T-helper 17 cell (primary cell): ENCODE measurements at places on chromosomes 1 and 21. TPM values are rescaled to one million over a fixed set of nuclear protein-coding genes. Genes with fewer than 3 reads are reported as not detected.
A peak's percentile ranks its signal among the peaks of the same experiment; 100 is the strongest.

- no peaks in the 10 kb centered on the region for H3K4me1 ChIP-seq
- peaks cover 6% of the 10 kb centered on the region for H3K27me3 ChIP-seq
- no peak overlapping the region for H3K27ac ChIP-seq
- no peak for DNase-seq
- no peaks in the 10 kb centered on the region for H3K36me3 ChIP-seq
- H3K4me3 ChIP-seq: no peak overlapping the region
These were observed 513.8 kb downstream of the PTPRC start for GRCh38 chr1:199152676-199153075.

DNA sequence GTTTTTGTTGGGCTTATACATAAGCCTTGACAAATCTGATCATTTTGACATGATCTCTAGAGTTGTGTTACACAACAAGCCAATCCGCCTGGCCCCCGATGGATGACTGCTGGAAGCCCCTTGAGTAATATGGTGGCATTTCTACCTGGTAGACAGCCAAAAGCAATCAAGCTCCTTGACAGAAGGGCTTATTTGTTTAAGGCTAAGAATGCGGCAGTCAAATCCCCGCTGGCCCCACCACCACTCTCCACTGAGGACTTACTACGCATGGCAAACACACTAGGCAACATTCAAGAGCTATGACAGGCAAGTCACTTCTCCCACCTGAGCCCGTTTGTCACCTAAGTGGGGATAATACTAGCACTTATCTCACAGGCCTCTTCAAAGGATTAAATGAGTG is 33.4 kb upstream of the C1orf198 start:
- H3K27ac ChIP-seq: no peak overlapping the region
- DNase-seq: no peak
- no peak overlapping the region for H3K4me3 ChIP-seq
- H3K4me1 ChIP-seq: peaks cover 2% of the 10 kb centered on the region
- H3K36me3 ChIP-seq: peaks cover 8% of the 10 kb centered on the region

Gene GALNT2
- total RNA-seq: 19.8 TPM

- H3K36me3 ChIP-seq: peaks cover 3% of the 10 kb centered on the region
- H3K4me1 ChIP-seq: peaks cover 10% of the 10 kb centered on the region
- peak within 1 kb of the TSS; percentile 83 for H3K4me3 ChIP-seq
- no peak within 1 kb of the TSS for H3K27ac ChIP-seq
- no peak for DNase-seq
These were observed at the start of gene OLIG1 for GRCh38 chr21:33069994-33070743. Gene OLIG1 (plus strand): TSS chr21:33070141. CDS start chr21:33070247, 106 bp downstream.

Gene ZFP69
- 3.1 TPM for total RNA-seq

DNA sequence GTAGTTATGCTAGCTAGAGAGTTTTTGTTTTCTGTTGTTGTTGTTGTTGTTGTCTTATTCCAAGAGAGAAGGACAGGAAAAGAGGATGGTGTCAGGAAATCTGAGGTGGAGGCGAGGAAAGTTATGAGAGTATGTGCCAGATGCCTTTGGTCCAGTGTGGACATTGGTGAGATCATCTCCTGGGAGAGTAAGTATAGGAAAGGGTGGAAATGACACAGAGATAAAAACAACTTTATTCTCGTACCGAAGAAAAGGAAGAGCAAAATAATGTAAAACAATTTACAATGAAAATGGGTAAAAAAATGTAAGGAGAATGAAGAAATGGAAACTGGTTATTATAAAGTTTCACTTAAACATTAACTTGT is 97.4 kb upstream of the ADGRL2 start:
- H3K4me1 ChIP-seq: no peaks in the 10 kb centered on the region
- no peaks in the 10 kb centered on the region for H3K27me3 ChIP-seq

DNA sequence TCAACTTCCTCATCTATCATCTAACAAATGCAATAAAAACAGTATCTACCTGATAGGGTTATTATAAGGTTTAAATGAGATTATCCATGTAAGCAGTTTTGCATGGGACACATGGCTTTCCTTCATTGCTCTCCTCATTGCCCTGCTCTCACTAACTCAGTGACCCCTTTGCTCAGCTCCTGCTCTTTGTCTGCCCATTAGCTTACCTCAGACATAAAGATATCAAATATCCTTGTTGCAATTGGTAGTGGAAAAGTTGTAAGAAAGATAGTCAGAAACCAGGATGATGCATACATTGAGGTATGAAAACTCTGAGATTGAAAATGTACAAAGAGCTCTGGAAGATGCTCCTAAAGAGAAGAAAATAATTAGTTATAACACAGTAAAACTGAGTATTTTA is 89.8 kb downstream of the EVI5 start:
- no peak overlapping the region for H3K27ac ChIP-seq
- peaks cover 8% of the 10 kb centered on the region for H3K4me1 ChIP-seq
- peaks cover 13% of the 10 kb centered on the region for H3K27me3 ChIP-seq
- DNase-seq: no peak

GRCh38 chr1:3082571-3083516 is 13.8 kb downstream of the PRDM16 start:
- no peak overlapping the region for H3K27ac ChIP-seq
- no peak for DNase-seq
- no peaks in the 10 kb centered on the region for H3K4me1 ChIP-seq

GRCh38 chr1:47809301-47810084 is 187.7 kb downstream of the TRABD2B start:
- H3K4me1 ChIP-seq: peaks cover 2% of the 10 kb centered on the region
- H3K4me3 ChIP-seq: no peak overlapping the region
- no peaks in the 10 kb centered on the region for H3K36me3 ChIP-seq
- DNase-seq: no peak
- no peak overlapping the region for H3K27ac ChIP-seq
- peaks cover 41% of the 10 kb centered on the region for H3K27me3 ChIP-seq

GRCh38 chr1:90347366-90347765 is 352.5 kb downstream of the ZNF326 start:
- no peak for DNase-seq
- no peak overlapping the region for H3K27ac ChIP-seq
- H3K27me3 ChIP-seq: no peaks in the 10 kb centered on the region
- H3K4me1 ChIP-seq: no peaks in the 10 kb centered on the region
- H3K4me3 ChIP-seq: no peak overlapping the region
- H3K36me3 ChIP-seq: no peaks in the 10 kb centered on the region

- no peak overlapping the region for H3K27ac ChIP-seq
- H3K4me1 ChIP-seq: no peaks in the 10 kb centered on the region
- no peak overlapping the region for H3K4me3 ChIP-seq
These were observed 119.2 kb downstream of the ITSN1 start for GRCh38 chr21:33761441-33762036.

Gene CFAP45
- total RNA-seq: 4.6 TPM

GRCh38 chr1:8486047-8486446 is 168.1 kb downstream of the SLC45A1 start:
- peaks cover 2% of the 10 kb centered on the region for H3K4me1 ChIP-seq
- no peak overlapping the region for H3K4me3 ChIP-seq
- no peaks in the 10 kb centered on the region for H3K27me3 ChIP-seq
- no peak for DNase-seq
- H3K27ac ChIP-seq: no peak overlapping the region
